ENCODE measurements at places on chromosomes 7 and 10.

DNA sequence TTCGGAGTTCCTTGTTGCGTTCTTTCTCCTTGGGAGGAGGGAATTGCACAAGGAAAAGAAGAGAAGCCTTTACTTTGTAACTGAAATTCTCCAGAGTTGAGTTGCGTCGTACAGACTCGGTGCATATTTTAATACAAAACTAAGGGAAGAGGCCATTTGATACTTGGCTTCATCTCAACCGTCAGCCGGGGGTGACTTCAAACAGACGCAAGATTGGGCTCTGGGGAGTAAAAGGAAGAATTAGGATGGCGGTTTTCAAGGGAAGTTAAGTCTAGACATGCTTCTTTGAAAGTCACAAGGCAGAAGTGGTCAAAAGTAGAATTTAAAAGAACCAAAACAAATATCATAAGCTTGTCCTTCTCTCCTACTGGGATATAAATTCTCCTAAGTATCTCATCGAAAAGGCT lies 1.6 kb downstream of the PRR15 start:
- no peak for DNase-seq

- no peak for DNase-seq
Observed at GRCh38 chr10:126177417-126178030, 210.8 kb downstream of the ADAM12 start.

DNA sequence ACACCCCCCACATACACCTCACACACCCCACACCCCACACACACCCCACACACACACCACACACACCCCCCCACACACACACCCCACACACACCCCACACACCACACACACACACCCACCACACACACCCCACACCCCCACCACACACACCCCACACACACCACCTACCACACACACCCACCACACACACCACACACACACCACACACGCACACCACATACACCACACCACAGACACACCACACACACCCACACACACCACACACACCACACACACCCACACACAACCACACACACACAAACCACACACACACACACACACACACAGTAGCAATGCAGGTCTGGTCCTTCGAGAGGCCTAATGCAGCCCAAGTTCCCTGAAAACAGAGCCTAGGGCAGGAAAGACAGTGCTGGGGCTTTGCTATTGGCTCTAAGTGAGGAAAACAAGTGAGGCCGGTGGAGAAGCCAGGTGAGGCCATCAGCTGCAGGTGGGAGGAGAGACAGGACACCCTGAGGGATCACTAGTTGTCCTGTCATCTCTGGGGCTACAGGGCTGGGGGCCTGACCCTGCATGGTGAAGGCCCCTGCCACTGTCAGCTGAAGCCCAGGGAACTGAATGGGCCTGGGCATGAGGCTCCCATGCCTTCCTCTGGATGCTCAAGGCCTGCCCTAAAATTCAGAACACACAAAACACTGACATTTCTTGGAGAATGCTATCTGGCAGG lies 92.6 kb downstream of the CYTH3 start:
- no peak for DNase-seq

DNA sequence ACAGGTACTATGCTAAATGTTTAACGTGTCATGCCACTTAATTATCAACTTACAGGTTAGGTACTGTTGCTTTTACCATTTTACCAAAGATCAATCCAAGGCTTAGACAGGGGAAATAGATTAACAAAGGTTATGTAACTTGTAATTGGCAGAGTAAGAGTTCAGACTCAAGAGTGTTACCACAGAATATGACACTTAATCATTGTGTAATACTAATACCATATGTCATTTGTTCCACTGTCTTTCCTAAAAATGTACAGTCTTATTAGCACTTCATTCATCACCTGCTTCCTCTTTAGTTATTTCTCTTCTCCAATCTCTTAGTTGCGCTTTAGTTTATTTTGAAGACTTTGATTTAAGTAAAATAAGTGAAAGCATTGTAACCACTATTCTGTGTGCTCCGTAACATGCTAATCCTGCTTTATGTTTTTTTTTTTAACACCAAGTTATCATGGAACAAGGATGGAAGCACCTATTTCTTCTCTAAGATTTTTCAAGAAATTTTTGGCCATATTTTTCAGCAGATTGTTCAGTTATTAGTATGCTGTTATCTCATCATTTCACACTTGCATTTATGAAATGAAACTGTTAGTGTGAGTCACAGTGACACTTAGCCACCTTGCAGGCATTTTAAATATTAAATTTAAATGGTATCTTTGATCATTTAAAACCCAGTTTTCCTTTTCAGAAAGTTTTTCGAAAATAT lies 197.3 kb downstream of the PHF14 start:
- no peak for DNase-seq

DNA sequence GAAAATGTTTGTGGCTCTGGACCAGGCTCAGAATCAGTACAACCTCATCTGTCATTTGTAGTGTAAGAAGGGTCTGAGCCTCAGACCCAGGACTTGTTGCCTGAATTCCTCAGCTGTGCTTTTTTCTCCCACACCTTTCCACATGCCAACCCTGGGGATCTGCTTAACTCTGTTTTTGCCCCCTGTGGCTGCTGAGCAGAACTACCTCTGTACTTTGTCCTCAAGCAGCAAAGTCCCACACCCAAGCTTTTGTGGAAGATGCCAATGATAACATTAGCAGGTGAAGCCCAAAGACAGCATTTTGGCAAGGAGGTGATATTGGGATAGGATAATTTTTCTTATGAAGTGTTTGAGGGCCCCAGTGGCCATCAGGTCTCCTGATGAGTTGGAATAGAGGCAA lies 5.8 kb upstream of the CYP2C18 start:
- no peak for DNase-seq

DNA sequence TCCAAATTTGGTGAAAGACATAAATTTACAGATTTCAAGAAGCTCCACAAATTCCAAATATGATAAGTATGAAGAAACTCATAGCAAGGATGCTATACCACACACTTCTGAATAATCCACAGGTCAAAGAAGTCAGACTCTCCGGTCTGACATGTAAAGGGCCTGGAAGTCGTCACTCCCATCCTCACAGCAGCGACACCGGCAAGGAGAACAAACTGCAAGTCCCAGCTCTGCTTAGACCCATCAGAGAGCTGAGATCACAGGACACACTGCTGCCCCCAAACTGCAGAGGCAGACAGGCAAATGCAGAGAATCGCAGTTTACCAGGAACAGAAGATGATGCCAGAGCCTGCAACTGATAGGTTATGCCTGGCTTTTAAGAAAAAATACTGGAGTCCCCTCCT lies 62.0 kb downstream of the AMZ1 start:
- peak; percentile 4 for DNase-seq
